Hair follicle dermal papilla cell (primary cell): ENCODE measurements at places on chromosomes 5 and 9. TPM values are rescaled to one million over a fixed set of nuclear protein-coding genes. Genes with fewer than 3 reads are reported as not detected.

The ACTBL2 gene
- total RNA-seq, result not detected in 2 replicates

The ADGRD2 gene
- not detected in 2 replicates for total RNA-seq

The MELK gene
- 7.6 and 9.1 TPM in 2 replicates for total RNA-seq

The PCDHB10 gene
- total RNA-seq, result 0.81 and 0.97 TPM in 2 replicates

The SRD5A1 gene
- 6.5 and 17.5 TPM in 2 replicates for total RNA-seq
